Amniotic epithelial cell (primary cell): ENCODE measurements at places on chromosomes 16 and 17.

DNA sequence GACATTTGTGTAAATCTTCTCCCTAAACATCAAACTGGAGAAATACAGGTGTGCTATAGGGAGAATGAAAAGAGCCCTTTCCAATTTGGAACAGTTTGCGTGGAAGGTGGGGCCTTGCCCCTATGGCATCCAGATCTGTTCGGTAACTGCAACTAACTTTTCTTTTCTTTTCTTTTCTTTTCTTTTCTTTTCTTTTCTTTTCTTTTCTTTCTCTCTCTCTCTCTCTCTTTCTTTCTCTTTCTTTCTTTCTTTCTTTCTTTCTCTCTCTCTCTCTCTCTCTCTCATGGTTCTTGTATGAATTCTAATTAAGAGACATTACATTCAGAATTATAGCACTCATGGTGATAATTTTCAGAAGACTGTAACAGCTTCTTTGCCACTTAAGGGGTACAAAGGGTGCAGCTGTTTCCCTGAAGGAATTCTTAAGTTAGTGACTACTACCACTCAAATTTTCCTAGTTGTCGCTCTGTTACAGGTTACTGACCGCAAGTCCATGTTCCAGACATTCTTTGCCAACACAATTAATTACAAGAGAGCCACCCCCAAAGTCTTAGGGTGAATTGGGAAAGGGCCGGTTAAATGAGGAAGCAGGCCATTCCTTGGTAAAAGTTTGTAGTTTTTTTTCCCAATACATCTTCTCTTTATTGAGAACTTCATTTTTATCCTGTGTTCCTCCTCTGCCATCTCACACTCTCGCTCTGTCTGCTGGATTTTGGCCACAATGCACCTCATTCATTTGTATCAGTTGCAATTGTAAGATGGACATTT, 69.8 kb downstream of the KSR1 start:
- DNase-seq, result no peak

- DNase-seq, result peak; percentile 28
Observed at GRCh38 chr16:88922114-88922825, 54.7 kb downstream of the CBFA2T3 start.

- DNase-seq, result no peak
Observed at GRCh38 chr16:75532791-75533190, 3.1 kb downstream of the CHST5 start.

- DNase-seq, result no peak
Observed at GRCh38 chr17:2985318-2985717, 78.1 kb downstream of the OR1D5 start.

GRCh38 chr17:65466547-65466946, 94.9 kb downstream of the AXIN2 start:
- DNase-seq, result no peak

GRCh38 chr16:50731130-50731988, 10.5 kb upstream of the CYLD start:
- DNase-seq, result no peak

DNA sequence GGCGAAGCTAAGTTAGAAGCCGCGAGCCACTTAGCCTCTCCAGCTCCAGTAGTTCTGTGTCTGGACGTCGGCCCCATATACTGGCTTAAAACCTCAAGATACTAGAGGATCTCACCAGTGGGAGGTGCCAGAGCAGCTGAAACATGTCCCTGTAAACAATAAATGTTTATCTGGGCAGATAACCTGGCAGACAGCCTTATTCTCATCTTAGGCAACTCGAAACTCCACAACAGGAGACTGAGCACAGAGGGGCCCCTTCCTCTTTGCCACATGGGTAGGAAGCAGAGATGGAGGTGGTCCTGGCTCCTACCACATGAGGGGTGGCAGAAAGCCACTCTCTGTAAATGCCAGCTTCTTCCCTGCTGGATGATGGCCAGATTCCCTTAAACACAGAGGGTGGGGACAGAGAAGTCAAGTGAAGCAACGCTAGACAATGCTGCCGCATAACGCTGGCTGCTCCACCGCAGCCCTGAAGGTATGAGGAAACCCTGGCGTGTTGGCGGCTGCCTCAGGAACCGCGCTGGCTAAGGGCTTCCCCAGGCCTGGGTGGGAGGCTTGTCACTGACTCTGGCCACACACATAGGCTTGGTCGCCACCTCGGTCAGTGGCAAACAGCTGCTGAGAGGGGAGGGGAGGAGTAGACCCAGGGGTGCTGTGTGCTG, 67.9 kb downstream of the HIC1 start:
- peak; percentile 94 for DNase-seq

DNA sequence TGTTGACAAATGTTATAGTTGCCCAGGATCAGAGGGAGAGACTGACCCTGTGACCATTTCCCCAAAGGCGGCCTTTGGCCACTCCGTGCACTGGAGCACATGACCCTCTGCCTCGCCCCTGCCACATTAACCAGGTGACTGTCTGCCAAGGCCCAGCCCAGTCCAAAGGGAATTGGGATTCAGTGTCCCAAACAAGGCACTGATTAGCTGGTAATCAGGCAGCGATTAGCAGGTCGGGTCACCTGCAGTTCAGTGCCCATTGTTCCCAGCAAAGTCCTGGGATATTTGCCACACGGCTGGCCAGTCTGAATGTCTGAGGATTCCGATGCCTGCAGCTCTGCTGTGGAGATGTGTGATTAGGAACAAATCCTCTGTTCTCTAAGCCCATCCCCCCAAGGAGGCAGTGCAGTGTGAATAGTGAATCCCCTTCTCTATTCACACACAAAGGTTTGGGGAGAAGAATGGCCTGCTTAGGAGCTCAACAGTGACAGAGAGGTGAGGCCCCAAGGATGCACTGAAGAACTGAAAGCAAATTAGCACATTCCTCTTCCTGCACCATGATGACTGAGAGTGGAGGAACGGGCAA, 123.1 kb upstream of the MAF start:
- no peak for DNase-seq

DNA sequence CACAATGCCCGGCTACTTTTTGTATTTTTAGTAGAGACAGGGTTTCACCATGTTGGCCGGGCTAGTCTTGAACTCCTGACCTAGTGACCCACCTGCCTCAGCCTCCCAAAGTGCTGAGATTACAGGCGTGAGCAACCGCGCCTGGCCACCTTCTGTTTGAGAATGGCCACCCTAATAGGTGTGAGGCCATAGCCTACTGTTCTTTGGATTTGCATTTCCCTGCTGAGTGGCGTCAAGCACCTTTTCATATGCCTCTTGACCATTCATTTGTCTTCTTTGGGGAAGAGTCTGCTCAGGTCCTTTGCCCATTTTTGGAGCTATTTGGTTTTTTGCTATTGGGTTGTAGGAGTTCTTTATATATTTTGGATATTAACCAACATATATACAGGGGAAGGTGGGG, 276.7 kb downstream of the PARN start:
- no peak for DNase-seq

DNA sequence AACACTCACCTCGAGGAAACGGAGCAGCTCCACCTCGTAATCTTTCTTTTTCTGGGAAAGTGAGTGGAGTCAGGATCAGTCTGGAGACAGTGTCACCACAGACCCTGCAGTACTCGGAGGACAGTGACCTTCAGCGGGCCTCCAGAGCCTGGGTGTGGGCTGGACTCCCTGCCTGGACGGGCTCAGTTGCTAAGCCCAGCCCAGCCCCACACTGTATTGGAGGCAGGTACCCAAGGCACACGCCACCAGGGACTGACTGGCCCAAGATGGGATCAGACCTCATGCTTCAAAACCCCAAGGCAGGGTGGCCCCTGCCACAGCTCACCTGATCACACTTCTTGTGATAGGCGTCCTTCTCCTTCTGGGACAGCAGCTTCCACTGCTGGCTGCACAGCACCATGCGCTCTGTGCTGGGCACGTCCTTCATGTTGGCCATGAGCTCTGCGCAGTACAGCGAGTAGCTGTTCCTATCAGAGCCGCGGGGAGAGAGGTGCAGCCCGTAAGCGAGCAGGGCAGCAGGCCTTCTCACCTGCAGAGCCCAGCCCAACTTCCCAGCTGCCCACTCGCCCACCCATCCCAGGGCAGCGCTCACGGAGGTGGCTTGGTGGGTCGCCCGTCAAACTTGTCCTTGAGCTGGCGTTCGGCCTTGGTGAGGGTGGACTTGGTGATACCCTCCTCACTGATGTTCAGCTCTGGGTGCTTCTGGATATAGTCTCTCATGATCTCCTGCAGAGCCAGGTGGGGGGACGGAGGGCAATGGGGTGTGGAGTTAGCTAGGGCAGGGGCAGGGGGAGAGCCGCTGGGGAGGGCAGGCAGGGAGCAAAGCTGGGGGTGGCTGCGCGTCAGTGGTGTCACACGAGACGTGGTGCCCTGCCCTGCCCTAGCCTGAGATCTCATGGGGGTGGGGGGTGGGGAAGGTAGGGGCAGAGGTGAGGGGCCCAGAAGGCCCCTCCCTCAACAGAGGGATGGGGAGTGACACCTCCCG, 7.9 kb downstream of the UBTF start:
- no peak for DNase-seq

DNA sequence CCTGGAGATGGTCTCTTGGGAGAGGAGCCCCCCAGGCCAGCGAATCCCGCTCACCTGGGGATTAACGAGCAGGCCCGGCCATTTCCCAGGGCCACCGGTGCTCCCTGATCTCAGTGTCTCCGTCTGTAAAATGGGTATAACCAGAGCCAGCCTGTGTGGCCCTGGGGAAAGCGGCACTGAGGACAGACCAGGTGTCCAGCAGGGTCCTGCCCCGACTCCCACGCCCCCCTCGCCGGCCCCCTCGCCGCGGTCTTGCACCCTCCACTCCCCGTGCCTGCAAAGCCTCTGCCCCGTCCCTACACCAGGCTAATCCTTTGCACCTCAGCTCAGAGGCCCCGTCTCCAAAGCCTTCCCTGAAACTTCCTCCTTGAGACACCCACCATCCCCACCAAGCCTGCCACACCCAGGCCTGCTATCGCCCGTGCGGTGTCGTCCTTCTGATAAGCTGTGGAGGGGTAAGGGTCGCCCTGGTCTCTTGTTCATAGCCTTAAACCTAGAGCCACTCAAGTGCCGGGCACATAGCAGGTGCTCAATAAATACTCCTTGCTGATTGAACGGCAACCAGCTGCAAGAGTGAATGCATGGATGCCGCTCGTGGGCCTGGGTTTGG, 259.1 kb downstream of the C16orf95 start:
- no peak for DNase-seq

- no peak for DNase-seq
Observed at GRCh38 chr17:67025216-67025792, 19.1 kb upstream of the CACNG1 start.

DNA sequence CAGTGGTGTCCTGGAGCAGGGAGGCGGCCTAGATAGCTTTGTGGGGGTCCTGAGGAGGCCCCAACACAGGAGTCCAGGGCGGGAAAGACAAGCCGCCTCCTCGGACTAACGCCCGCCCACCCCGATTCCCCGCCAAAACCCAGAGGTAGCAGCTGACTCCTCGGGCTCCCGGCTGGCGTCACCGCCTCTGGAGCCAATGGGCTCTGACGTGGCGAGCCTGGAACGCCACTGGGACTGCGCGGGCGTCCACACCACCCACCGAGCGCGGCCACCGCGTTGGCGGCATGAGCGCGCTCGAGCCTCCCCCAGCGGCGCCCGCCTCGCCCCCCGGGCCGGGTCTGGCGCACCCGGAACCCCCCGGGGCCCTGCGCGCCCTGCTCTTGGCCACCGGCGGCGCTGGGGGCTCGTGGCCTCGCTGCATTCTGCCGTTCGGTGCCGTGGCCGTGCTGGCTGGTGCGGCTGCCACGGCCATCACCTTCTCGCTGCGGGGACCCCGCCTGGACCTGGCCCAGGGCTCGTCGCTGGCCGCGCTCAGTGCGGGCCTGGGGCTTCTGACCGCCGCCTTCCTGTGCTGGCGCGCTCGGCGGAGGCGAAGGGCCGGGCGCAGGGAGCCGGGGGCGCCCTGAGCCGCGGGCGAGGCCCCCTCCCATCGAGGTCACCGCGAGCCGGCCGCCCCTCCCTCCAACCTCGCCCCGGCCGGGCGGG, 3.4 kb upstream of the NTN3 start:
- no peak for DNase-seq

GRCh38 chr17:50127697-50128361, 2.1 kb downstream of the SAMD14 start:
- peak; percentile 57 for DNase-seq

DNA sequence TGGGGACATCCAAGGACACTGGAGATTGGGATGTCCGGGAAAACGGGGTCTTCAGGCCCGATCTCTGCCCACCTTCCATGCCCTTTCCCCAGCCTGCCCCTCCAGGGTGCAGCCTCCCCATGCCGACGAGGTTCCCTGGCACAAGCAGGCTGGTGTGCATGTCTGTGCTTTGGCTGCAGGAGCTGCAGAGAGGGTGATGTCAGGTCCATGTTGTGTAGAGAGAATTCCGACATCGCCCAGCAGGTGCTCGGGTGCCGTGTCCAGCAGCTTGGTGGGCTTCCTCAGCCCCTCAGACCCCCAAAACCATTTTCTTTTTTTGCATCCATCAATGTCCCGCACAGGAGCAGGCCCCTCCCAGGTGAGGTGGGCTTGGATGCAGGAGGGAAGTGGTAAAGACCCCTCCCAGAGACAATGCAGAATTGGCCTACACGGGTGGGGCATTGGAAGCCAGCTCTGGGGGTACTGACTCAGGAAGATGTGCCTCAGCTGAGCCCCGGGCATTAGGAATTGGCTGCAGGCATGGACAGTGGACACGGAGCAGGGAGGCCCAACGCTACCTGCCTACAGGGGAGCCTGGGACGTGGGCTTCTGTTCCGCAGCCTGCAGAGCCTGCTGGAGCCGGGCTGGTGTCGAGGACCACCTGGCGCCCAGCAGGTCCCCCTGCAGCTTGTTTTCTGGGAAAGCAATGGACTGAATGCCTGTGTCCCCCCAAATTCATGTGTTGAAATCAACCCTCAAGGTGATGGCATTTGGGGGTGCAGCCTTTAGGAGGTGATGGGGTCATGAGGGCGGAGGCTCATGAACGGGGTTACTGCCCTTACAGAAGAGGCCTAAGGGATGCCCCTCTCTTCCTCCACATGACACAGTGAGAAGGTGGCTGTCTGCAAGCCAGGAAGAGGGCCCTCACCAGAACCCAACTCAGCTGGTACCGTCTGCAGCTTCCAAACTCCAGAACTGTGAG, 97.5 kb downstream of the METRNL start:
- no peak for DNase-seq

- DNase-seq, result peak; percentile 99
Observed at GRCh38 chr16:87581857-87582215, 20.5 kb upstream of the JPH3 start.

DNA sequence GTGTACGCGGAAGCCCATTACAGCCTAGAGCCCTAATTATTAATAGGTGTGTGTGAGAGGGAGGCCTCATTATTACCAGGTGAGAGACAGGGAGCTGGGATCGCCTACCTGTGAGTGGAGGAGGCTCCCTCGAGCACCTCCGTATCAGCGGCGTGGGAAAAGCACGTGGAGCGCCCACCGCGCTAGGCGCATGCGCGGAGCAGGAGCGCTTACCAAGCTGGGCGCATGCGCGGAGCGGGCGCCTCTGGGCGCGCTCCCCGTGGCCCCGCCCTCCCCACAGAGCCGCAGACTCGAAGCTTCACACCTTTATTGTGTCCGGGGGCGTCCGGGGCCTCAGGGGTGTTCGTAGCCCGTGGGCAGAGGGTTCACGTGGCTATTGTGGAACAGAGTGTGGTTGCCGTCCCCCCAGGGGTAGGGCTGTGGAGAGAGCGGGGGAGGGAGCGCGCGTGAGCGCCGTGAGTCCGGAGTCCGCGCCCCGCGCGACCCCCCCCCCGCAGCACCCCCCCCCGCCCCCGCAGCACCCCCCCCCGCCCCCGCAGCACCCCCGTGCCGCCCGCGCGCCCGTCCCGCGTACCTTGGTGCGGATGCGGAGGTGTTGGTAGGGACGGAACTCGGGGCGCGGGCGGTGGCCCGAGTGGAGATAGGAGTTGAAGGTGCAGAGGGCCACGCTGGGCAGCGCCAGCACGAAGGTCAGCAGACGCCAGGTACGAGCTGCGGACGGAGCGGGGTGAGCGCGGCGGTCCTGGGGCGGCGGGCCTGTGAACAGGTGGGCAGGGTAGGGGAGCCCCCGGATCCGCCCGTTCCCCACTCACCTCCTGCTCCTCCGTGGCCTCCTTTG, 500 bp downstream of the COX6A2 start:
- DNase-seq, result no peak
